Kidney (tissue), 22 donors: ENCODE measurements at places on chromosomes 2 and 18. TPM values are rescaled to one million over a fixed set of nuclear protein-coding genes. Genes with fewer than 3 reads are reported as not detected.

DNA sequence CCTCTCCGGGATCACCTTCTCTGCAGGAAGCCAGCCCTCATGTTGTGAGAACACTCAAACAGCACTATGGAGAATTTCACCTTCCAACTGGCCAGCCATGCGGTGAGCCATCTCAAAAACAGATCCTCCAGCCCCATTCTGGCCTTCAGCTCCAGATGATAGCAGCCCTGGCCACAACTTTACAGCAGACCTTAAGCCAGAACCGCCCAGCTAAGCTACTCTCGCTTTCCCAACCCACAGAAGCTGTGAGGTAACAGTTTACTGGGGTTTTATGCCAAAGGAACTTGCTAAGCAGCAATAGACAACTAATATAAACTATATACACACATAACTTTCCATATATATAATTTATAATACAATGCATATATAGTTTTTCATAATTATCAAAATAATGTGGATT, 11.6 kb upstream of the PTPN4 start:
- no peak overlapping the region for H3K27ac ChIP-seq
- H3K27me3 ChIP-seq: no peaks in the 10 kb centered on the region
- no peak overlapping the region for H3K4me3 ChIP-seq

Gene SFTPB
- 1.3 TPM for total RNA-seq

DNA sequence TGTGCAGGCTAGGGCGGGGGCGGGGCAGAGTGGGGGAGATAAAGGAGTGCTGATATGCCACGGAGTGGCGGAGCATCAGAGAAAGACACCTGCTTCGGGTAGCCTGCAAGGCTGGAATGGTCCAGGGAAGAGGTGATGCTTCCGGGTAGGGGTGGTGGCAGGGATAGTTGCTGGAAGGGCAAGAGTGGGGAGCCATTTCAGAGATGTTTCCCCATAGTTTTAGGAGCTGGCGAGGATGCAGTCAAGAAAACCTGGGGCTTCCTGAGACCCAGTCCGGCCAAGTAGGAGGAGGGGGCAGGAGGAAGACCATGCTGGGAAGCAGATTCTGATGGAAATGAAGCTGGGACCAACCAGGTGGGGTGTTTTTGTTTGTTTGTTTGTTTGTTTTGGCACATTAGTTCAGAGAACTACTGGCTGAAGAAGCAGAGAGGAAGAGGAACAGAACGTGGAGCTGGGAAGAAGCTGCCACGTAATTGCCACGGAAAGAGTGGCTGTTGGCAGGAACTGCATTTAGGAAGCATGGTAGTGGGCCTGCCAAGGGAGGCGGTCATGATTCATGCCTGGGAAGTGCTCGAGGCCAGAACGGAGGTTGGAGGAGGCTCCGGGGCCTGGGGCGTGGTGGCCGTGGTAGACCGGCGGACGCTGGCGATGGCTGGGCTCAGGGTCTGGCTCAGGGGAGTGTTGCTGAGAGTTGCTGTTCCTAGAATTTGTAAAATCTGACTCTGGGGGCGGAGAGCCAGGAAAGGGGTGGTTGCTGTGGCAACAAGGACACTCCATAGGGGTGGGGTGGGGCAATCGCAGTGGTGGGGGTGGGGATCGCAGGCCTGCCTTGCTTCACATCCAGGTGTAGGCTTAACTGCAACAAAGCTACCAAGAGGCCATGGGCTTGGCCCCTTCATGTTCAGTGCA, 8.6 kb upstream of the INPP5D start:
- no peak overlapping the region for H3K27ac ChIP-seq
- H3K36me3 ChIP-seq: no peaks in the 10 kb centered on the region
- no peaks in the 10 kb centered on the region for H3K27me3 ChIP-seq
- no peaks in the 10 kb centered on the region for H3K4me1 ChIP-seq

Gene PARD6G
- total RNA-seq: 1.9 TPM

GRCh38 chr2:47029737-47030524, 114.3 kb upstream of the MCFD2 start:
- H3K36me3 ChIP-seq: peaks cover 28% of the 10 kb centered on the region
- peaks cover 2% of the 10 kb centered on the region for H3K4me1 ChIP-seq
- DNase-seq: no peak
- H3K27ac ChIP-seq: no peak overlapping the region
- no peaks in the 10 kb centered on the region for H3K27me3 ChIP-seq

GRCh38 chr18:56919190-56919589, 227.7 kb upstream of the BOD1L2 start:
- no peaks in the 10 kb centered on the region for H3K27me3 ChIP-seq
- no peak for DNase-seq
- no peaks in the 10 kb centered on the region for H3K36me3 ChIP-seq
- no peaks in the 10 kb centered on the region for H3K4me1 ChIP-seq

GRCh38 chr18:31512203-31512764, 14.3 kb downstream of the DSG2 start:
- DNase-seq: peak; percentile 29

- no peaks in the 10 kb centered on the region for H3K27me3 ChIP-seq
- H3K27ac ChIP-seq: no peak overlapping the region
- H3K36me3 ChIP-seq: no peaks in the 10 kb centered on the region
Observed at GRCh38 chr2:158498043-158498748, 41.4 kb downstream of the PKP4 start.

DNA sequence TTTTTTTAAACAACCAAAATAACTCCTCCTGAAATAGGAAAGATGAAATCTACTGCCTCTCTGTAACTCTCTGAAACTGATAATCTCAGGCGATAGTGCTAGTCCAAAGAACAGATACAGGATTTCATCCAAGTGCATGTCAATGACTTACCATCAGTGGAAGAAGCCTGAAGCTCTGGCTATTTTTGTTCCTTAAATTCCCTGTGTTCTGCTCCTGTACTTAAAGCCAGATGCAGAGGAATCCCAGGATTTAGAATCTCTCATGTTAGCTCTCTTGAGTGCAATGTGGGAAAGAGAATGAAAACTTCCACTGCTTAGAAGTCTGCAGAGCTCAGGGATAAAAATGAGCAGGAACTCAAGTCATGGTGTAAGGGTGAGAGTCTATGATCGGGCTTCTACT, 291.9 kb downstream of the TCF4 start:
- no peak overlapping the region for H3K27ac ChIP-seq
- DNase-seq: no peak
- H3K36me3 ChIP-seq: no peaks in the 10 kb centered on the region

DNA sequence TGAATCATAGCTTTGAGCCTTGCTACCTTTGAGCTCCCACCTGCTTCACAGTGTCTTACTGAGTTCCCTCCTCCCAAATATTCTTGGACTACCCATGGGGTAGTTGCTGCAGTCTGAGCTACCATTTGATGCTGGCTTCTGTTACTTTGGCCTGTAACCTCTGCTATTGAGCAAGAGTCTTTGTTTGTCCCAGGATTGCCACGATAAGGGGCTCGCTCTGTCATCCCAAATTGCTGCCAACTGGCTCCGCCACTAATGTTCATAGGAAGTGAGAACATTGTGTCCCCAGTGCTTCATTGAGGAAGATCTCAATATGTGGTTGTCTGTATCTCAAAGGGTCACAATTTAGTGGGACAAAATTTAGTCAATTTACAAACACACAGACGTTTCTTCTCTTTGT, 103.8 kb downstream of the TRIM43 start:
- no peaks in the 10 kb centered on the region for H3K27me3 ChIP-seq
- no peak overlapping the region for H3K4me3 ChIP-seq
- no peaks in the 10 kb centered on the region for H3K4me1 ChIP-seq
- no peak overlapping the region for H3K27ac ChIP-seq
- DNase-seq: no peak

Gene DOK1
- total RNA-seq: 16.7 TPM

- no peak for DNase-seq
- H3K36me3 ChIP-seq: no peaks in the 10 kb centered on the region
- no peak overlapping the region for H3K4me3 ChIP-seq
Observed at GRCh38 chr2:66134138-66134701, 300.7 kb upstream of the MEIS1 start.

Gene SPATA3
- not detected for total RNA-seq

Gene G6PC2
- total RNA-seq: not detected

DNA sequence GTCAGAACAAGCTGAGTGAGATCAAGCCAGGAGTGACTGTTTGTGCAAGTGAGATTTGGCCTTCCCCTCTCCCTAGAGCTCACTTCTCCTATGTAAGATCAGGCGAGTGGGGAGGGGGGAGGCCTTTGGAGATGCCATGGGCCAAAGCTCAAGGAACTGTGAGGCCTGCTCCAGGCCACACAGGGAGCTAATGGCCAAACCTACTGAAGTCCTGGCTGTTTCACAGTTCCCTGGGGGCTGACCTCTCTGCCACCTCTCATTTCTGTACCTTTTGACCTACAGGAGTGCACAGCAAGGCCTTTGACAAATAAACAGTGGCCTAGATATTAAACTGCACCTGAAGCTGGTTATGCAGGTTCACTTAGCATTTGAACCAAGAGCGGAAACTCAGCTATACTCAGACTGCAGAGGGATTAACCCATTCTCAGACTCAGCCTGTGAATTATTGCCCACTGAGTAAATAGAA, 235.0 kb upstream of the NT5C1B start:
- DNase-seq: no peak
- peaks cover under 1% of the 10 kb centered on the region for H3K4me1 ChIP-seq
- no peak overlapping the region for H3K27ac ChIP-seq
- no peak overlapping the region for H3K4me3 ChIP-seq

- no peaks in the 10 kb centered on the region for H3K27me3 ChIP-seq
- H3K4me1 ChIP-seq: no peaks in the 10 kb centered on the region
- no peaks in the 10 kb centered on the region for H3K36me3 ChIP-seq
- no peak for DNase-seq
- no peak overlapping the region for H3K4me3 ChIP-seq
Observed at GRCh38 chr2:150045601-150046000, 441.9 kb downstream of the RND3 start.

Gene CD8B2
- 0.09 TPM for total RNA-seq

Gene HNMT
- 61.6 TPM for total RNA-seq

DNA sequence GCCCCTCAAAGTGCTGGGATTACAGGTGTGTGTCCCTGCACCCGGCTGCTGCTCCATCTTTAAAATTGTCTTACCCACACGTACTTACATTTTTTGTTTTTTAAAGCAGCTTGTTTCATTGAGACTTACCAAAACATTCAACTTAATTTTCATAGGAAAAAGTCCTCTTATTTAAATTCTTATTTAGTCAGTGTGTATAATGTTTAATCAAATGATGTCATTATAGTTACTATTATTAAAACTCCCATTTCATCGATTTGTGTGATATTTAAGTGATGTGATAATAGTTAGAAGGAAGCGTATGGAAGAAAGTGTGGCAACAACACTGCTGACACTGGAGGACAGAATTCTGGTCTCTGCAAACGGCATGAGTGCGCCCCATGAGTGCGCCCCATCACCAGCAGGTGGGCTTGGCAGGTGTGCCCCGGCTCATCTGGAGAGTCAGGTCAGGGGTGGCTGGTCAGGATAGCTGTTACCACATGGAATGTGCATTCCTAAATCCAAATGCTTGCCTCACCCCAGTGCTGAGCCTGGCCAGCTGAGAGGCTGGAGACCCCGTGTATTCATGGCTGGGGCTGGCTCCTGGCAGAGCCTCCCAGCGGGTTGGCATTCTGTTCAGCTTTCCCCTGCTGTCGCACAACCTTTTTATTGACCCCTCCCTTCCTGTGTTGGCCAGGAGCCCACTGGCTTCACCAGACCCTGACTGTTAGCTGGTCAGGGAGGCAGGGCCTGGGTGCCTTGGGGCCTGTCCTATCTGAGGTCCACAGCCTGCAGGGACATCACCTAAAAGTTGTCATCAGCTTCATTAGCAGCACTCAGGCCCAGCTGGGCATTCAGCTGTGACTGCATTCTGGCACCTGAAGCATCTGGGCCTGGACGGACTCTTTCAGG, 79.7 kb downstream of the AGAP1 start:
- H3K36me3 ChIP-seq: no peaks in the 10 kb centered on the region
- no peak for DNase-seq
- peaks cover 35% of the 10 kb centered on the region for H3K4me1 ChIP-seq

Gene PLB1
- 6.8 TPM for total RNA-seq

DNA sequence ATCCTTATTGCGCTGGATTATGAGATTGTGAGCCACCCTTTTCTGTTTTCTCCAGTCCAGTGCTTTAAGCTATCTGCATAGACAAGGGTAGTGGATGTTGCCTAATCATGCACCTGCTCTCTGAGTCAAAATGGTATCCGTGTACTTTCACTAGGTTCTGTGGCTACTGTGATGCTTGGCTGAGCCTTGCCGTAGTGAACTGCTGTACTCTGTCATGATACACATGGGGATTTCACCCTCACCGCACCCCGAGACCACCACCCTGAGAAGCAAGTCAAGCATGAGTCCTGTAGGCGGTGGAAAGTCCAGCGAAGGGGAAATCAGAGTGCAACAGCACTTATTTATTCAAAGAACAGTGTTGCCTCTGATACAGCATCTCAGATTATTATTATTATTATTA, 55.0 kb downstream of the ARHGAP25 start:
- peaks cover 4% of the 10 kb centered on the region for H3K4me1 ChIP-seq
- no peaks in the 10 kb centered on the region for H3K36me3 ChIP-seq
- no peaks in the 10 kb centered on the region for H3K27me3 ChIP-seq
- no peak overlapping the region for H3K4me3 ChIP-seq
- H3K27ac ChIP-seq: no peak overlapping the region

DNA sequence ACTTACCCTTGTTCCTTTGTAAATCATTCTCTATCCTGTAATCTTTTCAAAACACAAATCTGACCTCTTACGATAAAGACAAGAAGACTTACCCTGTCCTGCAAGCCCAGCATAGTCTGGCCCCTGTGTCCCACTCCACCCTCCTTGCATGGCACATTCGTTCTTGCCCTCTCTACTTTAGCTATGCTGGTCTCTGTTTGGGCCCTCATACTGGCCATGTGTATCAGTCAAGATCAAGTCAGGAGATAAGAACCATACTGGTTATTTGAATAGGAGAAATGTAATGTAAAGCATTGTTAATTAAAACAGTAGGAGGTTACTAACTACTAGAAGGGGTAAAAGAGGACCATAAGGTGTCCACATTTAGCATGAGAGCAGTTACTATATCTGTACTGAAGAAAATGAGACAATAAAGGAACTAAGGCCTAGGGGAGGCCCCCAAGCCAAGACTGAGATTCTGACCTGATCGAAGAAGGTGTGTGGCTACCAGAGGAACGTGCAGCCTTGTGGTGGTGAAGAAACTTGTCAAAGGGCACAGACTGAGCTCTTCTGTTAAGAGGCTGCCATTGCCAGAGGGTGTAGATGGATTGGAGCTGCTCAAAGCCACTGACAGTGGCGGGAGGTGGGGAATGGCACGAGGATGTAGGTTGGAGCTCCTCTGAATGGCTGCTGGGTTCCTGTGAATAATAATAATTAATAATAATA, 80.8 kb downstream of the KCTD18 start:
- DNase-seq: no peak
- H3K4me3 ChIP-seq: no peak overlapping the region
- no peak overlapping the region for H3K27ac ChIP-seq

Gene DAW1
- 1.7 TPM for total RNA-seq

Gene C1QL2
- total RNA-seq: not detected

DNA sequence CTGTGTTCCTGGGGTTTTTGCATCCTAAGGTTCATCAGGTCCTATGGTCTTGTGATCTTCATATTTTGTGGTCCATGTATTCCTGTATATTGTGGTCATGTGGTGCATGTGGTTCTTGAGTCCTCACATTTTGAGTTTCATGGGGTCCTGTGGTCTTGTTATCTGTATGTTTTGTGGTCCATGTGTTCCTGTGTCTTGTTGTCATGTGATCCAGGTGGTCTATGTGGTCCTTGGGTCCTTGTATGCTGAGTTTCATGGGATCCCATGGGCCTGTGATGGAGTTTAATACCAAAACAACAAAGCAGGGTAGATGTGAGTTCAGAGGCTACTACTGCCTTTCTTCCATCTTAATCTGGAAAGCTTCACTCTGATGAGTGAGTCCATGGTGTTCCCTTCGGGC, 166.4 kb downstream of the TMEM18 start:
- DNase-seq: no peak
- H3K27ac ChIP-seq: no peak overlapping the region
- H3K4me3 ChIP-seq: no peak overlapping the region
- H3K36me3 ChIP-seq: no peaks in the 10 kb centered on the region
